Erythroblast (primary cell): ENCODE measurements at places on chromosomes 13 and 19.
A peak's percentile ranks its signal among the peaks of the same experiment; 100 is the strongest.

DNA sequence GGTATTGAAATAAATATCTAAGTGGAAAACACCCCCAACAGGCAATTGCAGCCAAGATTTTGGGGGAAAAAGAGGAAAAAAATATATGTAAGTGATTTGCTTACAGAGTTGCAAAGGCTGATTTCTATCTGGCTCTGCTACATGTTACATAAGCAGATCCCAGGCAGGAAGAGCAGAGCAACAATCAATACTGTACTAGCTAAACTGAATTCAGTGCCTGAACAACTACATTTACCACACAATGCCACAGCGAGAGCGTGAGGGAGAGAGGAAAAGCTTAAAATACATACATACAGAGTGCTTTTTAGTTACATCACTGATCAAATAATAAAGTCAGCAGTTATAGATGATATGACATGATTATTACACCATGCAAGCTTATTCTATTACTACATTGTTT is 665.6 kb upstream of the ARGLU1 start:
- DNase-seq = no peak

DNA sequence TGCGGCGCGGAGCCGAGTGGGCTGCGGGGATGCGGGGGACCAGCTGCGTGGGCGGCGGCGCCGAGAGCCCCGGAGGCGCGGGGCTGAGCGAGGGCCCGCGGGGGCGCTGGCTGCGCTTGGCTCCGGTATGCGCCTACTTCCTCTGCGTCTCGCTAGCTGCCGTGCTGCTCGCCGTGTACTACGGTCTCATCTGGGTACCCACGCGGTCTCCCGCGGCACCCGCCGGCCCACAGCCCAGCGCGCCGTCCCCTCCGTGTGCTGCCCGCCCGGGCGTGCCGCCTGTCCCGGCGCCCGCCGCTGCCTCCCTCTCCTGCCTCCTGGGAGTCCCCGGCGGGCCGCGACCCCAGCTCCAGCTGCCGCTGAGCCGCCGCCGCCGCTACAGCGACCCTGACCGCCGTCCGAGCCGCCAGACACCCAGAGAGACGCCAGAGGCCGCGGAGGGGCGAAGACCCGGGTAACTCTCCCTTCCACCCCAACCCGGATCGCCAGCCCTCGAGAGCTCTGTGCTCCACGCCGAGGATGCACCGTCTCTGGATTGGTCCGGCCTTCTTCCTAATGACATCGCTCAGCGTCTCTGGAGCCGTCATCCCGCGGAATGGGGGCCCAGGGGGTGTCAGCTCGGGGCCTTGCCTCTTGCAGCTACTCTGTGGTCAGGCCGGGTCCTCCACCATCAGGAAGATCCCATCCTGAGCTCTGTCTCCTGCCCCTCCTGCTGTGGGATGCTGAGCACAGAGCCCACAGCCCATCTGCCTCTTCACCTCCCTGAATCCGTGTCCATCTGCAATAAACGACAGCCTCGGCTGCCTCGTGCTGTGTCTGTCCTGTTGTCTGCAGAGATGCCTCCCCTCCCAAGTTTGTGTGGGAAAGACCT is 441 bp downstream of the INAFM1 start:
- peak; percentile 43 for DNase-seq

- peak; percentile 75 for DNase-seq
Observed at GRCh38 chr19:49677231-49677900, at the start of gene PRMT1. TSS of gene PRMT1 (plus strand) at chr19:49677271. CDS start at chr19:49677281, 10 bp downstream.

DNA sequence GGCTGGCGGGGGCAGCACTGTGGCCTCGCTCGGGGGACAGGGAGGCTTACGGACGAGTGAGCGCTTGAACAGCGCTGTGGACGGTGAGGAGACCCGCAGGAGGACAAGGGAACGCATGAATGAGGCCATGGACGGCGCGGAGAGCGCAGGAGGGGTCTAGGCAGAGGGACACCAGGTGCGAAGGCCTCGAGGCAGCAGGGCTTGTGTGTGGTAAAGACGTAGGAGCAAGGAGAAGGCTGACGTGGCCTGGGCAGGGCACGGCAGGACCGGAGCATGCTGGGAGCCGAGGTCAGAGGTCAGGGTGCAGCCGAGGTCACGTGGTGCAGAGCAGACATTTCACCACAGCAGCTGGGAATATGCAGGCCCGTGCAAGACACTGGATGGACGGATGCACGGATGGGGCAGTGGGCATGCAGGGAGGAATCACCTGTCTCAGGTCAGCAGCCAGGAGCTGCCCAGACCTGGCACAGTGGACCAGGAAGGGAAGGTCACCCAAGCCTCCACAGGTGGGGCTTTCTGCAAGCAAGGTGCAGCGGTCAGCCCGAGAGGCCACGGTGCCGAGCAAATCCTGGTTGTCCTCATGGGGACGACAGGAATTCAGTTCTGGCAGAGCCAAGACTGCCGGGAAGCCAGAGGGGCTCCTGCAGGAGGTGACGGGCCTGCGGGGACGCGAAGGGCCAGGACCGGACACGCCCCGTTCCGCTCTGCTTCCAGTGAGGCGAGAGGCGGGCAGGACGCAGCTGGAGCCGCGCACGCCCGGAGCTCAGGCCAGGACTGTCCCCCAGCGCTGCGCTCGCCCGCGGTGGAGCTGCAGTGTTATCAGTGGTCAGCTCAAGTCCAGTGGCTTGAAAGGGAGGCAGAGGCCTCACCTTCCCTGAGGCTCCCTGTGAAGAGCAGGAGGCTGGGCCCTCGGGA is 72.2 kb downstream of the RASA3 start:
- no peak for DNase-seq

- no peak for DNase-seq
Observed at GRCh38 chr13:93559718-93560117, 333.1 kb downstream of the GPC6 start.

DNA sequence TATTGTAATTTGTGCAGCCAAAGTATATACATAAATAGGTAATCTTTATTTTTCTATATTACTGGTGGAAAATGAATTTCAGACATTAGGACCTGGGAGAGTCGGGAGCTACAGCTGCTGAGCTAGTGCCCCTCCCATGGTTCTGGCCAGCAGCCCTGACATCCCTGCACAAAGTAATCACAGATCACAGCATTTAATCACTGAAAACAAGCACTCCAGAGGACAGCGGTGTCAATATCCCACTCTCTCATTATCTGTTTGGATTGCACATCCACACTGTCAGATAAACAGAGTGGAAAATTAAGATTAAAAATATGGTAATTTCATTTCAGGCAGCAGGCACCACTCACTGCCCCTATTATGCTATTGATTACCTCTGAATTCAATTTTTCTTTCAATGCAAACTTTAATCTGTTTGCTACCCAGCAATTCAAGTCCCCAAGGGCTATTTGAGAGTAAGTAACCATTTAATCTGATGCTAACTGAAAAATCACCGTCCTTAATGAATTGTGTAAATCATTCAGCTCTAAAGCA is 254.1 kb upstream of the SOX21 start:
- no peak for DNase-seq

- no peak for DNase-seq
Observed at GRCh38 chr19:39407410-39407659, 688 bp downstream of the ZFP36 start.

GRCh38 chr13:44165221-44165888 is 208.3 kb upstream of the SERP2 start:
- DNase-seq = no peak

GRCh38 chr19:41993612-41994483 is at the start of gene ATP1A3:
TSS of gene ATP1A3 (minus strand) at chr19:41994230. CDS start at chr19:41994076, 154 bp downstream.
- peak; percentile 69 for DNase-seq

DNA sequence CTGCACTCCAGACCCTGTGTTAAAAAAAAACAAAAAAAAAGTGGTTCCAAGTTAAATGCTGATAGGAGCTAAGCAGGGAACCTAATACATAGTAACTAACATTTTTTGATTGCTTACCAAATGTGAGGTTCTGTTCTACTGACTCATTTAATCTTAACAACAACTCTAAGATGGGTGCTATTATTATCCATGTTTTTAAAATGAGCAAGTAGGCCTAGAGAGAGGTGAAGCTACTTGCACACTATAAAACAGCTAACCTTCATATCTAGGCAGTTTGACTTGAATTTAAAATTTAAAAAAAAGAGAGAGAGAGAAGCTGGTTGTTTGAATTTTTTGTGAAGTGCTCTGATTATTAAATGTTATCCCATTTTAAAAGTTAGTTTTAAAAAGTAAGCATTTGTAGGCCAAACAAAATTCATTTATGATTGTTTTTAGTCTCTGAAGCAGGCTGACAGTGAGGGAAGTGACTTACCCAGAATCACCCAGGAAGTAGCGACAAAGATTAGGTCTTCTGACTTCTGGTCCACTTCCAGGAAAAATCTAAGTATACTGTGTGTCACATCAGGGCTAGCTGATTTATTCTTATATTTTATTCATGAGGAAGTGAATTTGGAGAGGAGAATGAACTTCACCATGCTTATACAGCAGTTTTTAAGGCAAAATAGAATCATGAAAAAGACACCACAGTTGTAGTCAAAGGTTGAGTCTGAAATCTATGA is 2.4 kb downstream of the SIGLECL1 start:
- DNase-seq = no peak

GRCh38 chr19:10780368-10780767 is 55.6 kb downstream of the TMED1 start:
- no peak for DNase-seq

GRCh38 chr19:6219586-6220290 is 60.0 kb downstream of the MLLT1 start:
- no peak for DNase-seq

DNA sequence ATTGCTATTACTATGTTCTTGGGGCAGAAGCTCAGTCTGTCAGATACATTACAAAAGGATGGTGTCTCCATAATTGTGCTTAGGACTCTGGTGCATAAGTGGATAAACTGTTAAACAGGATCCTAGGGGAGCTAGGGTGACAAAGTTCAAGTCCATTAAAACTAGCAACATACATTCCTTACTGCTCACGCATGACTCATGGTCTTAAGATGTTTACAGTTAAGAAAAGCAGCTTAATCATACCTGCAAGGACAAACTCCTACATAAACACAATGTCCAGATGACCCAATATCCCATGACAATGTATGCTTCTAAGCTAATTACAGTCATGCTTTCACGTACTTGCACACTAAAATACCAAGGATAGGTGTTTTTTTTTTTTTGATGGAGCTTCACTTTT is 3.5 kb upstream of the ZNF701 start:
- DNase-seq = no peak

- DNase-seq = no peak
Observed at GRCh38 chr13:30757026-30757742, 21.8 kb downstream of the ALOX5AP start.

GRCh38 chr13:38365661-38366060 is 16.0 kb downstream of the UFM1 start:
- no peak for DNase-seq

GRCh38 chr13:51999510-51999911 is 11.7 kb downstream of the ATP7B start:
- DNase-seq = no peak

DNA sequence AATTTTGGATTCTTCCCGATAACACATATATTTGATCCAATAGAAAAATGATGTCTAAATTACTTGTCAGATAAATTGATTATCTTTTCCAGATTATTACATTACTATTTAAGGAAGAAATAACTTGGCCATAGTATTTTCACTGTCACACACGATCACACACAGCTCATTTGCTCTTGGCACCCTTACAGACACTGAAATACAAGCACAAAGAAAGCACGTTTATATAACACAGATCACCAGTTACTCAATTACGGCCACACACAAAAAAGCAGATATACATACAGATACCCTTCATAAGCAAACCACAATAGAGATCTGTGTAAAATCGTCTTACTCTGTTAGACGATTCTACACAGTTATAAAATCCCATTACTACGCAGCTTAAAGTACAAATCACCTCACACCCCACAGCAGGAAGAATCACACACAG is 716 bp upstream of the ZNF420 start:
- no peak for DNase-seq

- DNase-seq = no peak
Observed at GRCh38 chr13:41678249-41678648, 220.9 kb downstream of the RGCC start.

- peak; percentile 89 for DNase-seq
Observed at GRCh38 chr19:40284501-40285352, at the start of gene AKT2. TSS of gene AKT2 (minus strand) at chr19:40285345. CDS start at chr19:40265267, 20,078 bp downstream.

GRCh38 chr13:26784704-26785639 is 24.4 kb upstream of the GPR12 start:
- no peak for DNase-seq

DNA sequence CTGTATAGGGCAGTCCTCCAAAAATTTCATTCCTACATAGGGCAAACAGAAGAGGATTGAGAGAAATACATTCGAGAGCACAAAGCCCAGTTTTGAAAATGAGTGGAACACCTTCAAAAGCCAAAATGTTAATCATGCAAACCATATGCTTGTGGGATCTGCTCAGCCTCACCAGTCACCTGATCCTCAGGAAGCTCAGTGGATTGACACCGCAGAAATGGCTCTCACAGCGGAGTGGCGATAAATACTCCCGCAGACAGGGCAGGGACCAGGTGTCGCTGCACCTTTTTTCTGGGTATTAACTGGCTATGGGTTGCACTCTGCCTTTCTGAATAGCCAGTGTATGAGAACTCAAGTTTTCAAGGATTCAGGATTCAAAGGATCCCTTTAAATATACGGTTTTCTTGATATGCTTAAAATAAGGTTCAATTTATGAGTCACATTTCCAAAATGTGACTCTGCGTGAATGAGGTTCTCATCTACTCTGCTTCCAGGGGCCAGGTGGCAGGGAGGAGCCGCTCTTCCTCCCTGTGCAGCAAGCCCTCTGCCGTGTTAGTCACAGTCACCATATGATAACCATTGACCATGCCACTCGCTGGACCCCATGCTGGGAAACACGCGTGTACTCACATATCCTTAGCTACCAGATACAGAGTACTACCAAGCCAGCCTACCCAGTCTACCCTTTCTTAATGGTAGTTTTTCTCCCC is 18.3 kb upstream of the DHRS12 start:
- no peak for DNase-seq

- no peak for DNase-seq
Observed at GRCh38 chr13:58190577-58190976, 559.0 kb downstream of the PCDH17 start.

- DNase-seq = no peak
Observed at GRCh38 chr19:41887711-41888382, 4.9 kb downstream of the ARHGEF1 start.

- DNase-seq = no peak
Observed at GRCh38 chr19:33780251-33780650, 16.4 kb upstream of the KCTD15 start.

DNA sequence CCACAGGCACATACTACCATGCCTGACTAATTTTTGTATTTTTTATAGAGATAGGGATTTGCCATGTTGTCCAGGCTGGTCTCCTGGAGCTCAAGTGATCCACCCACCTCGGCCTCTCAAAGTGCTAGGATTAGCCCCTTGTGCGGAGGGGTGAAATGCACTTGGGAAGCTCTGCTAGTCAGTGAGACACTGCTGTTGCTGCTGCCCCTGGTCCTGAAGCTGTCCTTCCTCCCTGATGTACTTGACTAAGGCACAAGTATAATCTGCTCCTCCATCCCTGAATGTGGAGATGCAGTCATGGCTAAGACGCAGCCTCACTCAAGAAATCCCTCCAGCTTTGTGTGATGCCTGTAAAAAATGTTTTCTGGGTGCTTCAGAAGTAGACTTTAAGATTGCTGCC is 124.5 kb downstream of the KCTD15 start:
- no peak for DNase-seq

DNA sequence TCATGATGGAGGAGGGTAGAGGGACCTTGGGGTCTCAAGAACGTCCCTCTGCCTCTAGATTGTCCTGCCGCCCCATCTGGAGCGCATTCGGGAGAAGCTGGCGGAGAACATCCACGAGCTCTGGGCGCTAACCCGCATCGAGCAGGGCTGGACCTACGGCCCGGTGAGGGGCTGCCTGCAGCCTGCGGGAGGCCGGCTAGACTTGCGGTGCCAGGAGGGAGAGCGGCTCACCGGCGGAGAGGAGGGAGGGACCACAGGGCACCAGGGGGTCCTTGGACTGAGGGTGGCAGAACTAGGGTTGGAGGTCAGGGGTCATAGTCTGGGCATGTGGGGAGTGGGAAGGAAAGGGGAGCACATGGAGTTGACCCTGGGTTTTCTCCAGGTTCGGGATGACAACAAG is 29.9 kb downstream of the RYR1 start:
- no peak for DNase-seq
